ENCODE measurements at places on chromosomes 6 and 20. TPM values are rescaled to one million over a fixed set of nuclear protein-coding genes. Genes with fewer than 3 reads are reported as not detected.

Gene MYO6
- total RNA-seq = 23.8 TPM

Gene CYP39A1
- 0.88 TPM for total RNA-seq

Gene TCF21
- 0.49 TPM for total RNA-seq

Gene KDM1B
- total RNA-seq = 15.5 TPM

Gene TMEM74B
- not detected for total RNA-seq

Gene BMP5
- total RNA-seq = 2.6 TPM

Gene GABRR2
- not detected for total RNA-seq

Gene ADAM33
- 43.9 TPM for total RNA-seq

Gene DPPA5
- not detected for total RNA-seq

Gene BPIFB4
- not detected for total RNA-seq

Gene COL21A1
- total RNA-seq = 1.8 TPM

Gene TCP11
- total RNA-seq = not detected

Gene MACROD2
- total RNA-seq = 9.0 TPM

Gene STX11
- total RNA-seq = 45.4 TPM

Gene GPLD1
- 8.5 TPM for total RNA-seq

Gene PROKR2
- not detected for total RNA-seq

Gene CST1
- not detected for total RNA-seq

Gene PROCR
- 78.1 TPM for total RNA-seq

Gene MTFR2
- 1.3 TPM for total RNA-seq

Gene TBC1D22B
- total RNA-seq = 5.5 TPM

Data from subcutaneous adipose tissue (tissue), 4 donors.